ENCODE measurements at places on chromosomes 13 and 19.

GRCh38 chr19:41601771-41602170, 25.1 kb downstream of the CEACAM4 start:
- no peak for DNase-seq

DNA sequence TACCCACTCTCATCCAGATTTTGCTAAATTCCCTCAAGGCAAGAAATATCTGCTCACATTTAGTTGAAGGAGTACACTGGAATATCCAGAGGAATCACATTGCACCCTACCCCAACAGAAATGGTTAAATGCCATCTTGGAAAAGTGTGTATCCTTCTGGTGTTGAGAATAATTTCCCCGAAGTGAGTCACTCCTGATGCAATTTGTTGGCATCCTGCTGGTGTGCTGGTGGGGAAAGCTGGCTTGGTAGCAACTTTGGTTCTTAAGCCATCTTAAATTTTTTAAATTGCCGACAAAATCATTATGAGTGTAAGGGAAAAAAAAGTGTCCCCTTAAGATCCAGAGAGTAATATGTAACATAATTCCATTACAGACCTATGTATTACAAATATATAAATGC, 337.3 kb upstream of the DACH1 start:
- DNase-seq, result no peak

DNA sequence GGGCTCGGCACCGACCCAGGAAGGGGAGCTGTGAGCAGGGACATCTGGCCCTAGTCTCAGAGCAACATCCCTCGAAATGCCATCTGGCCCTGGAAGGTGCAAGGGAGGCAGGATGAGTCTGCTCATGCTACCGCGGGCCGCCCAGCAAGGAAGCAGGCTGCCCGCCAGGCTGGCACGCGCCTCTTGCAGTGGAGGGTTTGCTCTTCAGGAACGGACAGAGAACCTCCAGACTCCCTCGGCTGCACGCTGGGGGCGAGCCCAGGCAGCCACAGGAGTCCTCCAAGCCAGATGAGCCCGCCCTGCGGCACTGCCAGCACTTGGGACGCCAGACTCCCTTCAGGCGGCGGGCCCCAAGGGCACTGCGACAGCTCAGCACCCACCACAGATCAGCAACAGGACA, 10.1 kb upstream of the ATP8B3 start:
- DNase-seq, result no peak

- DNase-seq, result no peak
Observed at GRCh38 chr19:6738787-6739389, 592 bp upstream of the TRIP10 start.

DNA sequence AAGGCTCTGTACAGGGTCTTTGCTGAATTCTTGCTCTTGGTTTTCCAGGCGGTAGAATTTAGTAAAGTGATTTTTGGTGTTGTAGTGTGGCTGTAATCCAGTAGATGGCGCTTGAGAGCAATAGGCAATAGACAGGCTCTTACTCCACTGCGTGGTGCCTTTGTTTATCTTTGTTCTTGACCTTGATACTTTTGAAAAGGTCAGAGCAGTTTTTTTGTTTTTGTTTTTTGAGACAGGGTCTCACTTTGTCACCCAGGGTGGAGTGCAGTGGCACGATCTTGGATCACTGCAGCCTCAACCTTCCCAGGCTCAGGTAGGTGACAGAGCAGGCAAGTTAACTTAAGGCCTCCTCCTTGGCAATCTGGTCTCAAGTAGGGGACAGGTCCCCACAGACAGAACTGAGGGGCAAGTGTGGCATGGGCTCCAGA, 12.2 kb upstream of the LILRA5 start:
- peak; percentile 42 for DNase-seq

- no peak for DNase-seq
Observed at GRCh38 chr19:5263615-5264014, 77.0 kb downstream of the PTPRS start.

DNA sequence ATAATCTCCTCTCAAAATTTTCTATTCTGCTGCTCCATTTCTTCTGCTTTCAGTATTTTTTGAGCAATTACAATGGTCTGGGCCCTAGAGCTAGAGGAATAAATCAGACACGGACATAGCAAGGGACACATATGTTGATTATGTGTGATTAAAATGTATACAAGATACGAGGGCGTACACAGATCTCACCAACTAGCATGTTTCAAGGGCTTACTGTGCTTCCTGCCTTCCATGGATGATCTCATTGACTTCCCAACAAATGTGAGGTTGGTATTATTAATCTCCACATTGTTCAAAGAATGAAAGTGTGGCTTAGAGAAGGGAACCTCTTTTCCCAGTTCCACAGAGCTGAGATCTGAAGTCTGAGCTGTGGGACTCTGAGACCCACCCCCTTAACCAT, 9.1 kb downstream of the PLD3 start:
- DNase-seq, result no peak

- DNase-seq, result no peak
Observed at GRCh38 chr19:12825254-12826131, 8.9 kb downstream of the RTBDN start.

DNA sequence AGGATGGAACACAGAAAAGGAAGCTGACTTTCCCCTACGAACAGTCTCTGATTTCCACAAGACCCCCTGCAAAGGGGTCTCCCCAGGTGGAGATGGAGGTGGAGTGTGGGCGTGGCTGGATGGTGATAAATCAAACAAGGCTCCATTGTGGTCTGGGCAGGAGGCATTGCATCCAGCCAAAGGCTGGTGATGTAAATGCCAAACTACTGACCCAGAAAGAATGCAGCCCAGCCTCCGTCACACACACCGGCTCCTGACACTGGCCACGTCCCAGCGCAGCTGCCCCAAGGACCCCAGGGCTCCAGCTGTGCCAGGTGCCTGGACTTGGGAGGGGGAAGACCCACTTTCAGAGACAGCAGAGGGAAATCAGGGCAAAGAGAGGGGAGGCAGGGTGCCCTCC, 6.3 kb downstream of the SLC7A1 start:
- DNase-seq, result no peak
